ENCODE measurements at places on chromosomes 4 and X.

DNA sequence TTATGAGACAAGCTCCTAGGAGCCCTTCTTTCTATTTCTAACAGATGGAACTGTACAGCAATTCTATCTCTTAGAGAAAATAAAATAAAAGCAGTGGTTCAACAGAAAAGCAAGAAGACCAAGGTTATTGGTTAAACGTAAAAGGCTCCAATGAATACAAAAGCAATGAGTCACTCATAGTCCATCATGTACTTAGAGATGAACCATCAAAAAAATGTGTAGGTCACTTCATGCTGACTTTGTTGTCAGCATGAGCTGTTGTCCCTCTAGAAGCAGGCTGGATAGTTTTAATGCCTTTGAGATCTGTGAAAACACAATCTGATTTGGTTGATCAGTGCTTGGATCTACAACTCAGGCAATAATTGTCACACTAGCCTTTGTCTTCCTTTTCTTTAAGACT lies 378.6 kb upstream of the ANXA10 start:
- DNase-seq: no peak

DNA sequence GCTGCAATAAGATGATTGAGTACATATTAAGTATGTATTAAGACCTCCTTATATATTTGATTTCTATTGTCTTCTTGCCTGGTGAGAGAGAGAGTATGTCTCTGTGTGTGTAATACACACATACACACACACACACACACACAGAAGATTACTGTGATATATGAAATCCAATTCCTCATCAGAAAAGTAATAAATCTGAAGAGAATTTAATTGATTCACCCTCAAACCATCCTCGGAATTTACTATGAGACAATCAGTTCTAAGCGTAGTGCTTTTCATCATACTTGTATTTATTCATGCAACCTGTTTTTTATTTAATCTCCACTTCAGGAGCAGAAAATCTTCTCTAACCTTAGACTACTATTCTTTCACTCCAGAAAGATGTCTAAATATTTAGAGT lies 62.3 kb upstream of the TLL1 start:
- DNase-seq: no peak

- no peak for DNase-seq
Observed at GRCh38 chr4:105946771-105947170, 51.5 kb downstream of the NPNT start.

DNA sequence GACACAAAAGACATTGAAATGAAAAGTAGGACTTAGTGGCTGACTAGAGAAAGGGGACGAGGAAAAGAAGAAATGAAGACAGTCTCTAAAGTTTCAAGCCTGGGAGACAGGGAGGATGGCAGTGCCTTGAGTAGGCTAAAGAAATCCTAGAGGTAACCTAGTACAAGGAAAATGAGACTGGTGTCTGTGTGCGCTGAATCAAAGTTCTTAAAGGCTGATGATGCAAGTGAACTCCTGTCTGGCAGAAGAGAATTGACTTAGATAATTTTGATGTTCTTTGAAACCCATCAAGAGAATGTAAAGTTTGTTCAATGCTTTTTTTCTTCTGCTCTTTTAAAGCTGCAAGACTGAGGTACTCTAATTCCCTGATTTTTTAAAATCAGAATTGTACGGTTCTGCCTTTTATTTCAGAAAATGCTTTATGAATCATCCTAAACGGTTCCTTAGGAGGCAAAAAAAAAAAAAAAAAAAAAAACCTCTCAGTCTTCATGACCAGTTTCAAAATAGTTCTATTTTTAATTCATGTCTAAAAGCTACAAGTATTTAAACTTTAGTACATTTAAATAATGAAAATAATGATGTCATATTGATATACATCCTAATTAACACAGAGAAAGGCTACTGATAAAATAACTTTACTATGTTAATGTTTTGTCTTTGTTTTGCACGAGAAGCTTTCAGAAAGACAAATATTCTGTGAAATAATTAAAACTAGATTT lies 189.8 kb downstream of the PPP3CA start:
- no peak for DNase-seq

DNA sequence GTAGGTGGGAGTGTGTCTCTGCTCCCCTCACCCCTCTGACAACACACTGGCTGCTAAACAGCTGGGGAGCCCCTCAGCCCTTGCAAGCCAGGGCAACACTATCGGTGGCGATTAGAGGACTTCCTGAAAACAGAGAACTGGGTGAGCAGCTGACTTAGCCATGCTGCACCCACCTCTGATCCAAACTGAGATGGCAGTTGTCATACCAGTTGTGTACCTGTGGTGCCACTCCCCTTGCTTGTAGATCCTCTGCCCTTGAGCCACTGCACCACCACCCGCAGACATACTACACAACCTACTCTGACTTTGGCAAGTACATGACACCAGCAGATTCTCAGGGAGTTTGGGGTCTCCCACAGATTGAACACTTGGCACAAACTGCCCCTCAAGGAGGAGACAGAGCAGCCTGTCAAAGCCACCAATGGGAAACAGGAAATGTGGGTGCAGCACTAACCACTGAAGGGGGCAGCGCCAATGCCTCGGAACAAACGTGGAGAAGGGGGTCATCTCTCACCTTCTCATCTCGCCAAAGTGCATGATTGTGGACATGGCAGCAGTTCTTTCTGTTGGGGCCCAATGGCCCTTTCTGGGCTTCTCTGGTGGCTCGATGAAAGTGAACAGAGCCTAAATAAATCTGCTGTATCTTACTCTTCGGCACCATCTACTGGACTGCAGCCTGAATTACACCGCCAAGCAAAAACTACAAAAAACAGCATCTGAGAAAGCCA lies 119.8 kb downstream of the NEK1 start:
- peak; percentile 69 for DNase-seq

GRCh38 chr4:112616984-112617383 lies 19.7 kb downstream of the ZGRF1 start:
- DNase-seq: no peak

- no peak for DNase-seq
Observed at GRCh38 chrX:76076124-76076523, 96.7 kb upstream of the PBDC1 start.

DNA sequence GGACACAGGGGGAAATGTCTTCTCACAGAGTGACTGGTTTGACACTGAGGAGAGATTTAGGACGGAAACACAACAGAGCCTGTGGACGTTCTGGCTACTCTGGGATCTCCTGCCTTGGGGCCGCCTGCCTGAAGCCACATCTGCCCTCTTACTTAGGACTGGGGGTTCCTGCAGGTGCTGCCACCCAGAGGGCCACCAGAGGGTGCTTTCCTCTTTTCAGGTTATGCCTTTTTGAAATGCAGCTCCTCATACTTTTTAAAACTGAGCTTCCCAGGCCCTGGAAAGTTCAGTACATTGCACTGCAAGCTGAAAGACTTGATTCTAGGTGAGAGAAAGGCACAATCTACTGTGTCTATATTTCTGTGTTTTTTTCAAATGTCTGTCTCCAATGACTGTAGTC lies 92.2 kb upstream of the PGRMC2 start:
- DNase-seq: peak; percentile 51

GRCh38 chrX:53320543-53321229 lies 39.3 kb upstream of the IQSEC2 start:
- DNase-seq: peak; percentile 33

DNA sequence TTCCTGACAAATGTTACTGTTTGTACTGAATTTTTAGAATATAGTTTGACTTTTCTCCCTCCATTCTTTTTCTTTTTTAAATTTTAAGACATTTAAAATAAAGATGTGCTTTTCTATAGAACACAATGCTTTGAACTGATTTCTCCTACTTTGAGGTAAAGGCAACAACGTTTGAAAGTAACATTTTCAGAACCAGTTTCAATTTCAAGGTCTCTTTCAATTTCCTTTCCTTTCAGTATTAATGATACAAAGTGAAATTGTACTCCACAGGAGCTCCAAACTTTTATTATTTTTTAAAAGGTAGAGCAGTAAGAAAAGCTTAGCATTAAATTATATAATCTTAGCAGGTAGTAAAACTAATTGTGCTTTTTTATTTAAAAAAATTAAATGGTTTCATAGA lies 54.9 kb downstream of the NDST4 start:
- DNase-seq: no peak

DNA sequence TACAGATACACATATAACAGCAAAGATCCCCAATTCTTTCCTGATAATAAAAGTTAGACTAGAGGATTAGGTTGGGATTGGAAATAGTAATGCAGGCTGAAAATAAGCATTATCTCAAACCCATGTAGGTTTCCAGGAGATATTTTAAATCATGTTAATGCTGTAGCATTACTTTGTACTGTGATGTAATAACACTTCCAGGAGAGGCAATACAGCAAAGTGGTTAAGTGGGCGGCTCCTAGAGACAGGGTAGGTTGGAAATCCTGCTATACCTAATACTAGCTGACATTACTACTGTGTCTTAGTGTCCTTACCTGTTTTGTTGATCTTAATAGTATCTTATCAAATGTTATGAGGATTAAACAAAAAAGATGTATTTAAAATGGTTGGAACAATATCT lies 9.6 kb downstream of the PAICS start:
- no peak for DNase-seq

GRCh38 chr4:106687026-106687425 lies 318.4 kb upstream of the GIMD1 start:
- no peak for DNase-seq

DNA sequence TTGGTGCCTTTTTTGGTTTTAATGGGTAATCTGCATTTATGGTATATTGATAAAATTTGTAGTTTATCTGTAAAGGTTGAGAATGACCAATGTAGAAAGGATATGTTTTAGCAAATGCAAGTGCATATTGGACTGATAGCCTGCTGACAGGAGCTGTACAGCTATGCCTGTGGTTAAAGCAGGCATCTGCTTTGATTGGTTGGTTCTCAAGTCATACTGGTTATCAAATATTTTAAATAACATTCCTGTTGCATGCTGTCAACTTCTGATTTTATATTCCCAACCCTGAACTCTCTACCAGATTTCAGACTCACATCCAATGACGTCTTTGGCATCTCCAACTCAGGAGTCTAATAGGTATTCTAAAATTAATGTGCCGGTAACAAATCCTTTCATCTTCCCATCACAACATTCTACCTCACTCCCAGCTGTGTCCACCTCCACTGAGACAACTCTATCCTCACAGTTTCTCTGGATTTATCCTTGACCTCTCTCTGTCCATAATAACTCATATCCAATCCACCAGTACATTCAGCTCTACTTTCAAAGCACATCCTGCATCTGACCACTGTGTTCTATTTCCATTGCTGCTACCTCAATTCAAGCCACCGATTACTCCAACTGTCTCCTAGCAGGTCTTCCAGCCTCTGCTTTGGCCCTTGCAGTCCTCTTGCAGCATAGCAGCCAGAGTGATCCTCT lies 125.7 kb downstream of the CAMK2D start:
- DNase-seq: peak; percentile 42

- DNase-seq: no peak
Observed at GRCh38 chr4:35500812-35501211, 743.5 kb downstream of the ARAP2 start.

GRCh38 chrX:78595901-78596502 lies 63.1 kb downstream of the RTL3 start:
- no peak for DNase-seq

GRCh38 chr4:67151376-67152343 lies 393.6 kb downstream of the CENPC start:
- DNase-seq: no peak

DNA sequence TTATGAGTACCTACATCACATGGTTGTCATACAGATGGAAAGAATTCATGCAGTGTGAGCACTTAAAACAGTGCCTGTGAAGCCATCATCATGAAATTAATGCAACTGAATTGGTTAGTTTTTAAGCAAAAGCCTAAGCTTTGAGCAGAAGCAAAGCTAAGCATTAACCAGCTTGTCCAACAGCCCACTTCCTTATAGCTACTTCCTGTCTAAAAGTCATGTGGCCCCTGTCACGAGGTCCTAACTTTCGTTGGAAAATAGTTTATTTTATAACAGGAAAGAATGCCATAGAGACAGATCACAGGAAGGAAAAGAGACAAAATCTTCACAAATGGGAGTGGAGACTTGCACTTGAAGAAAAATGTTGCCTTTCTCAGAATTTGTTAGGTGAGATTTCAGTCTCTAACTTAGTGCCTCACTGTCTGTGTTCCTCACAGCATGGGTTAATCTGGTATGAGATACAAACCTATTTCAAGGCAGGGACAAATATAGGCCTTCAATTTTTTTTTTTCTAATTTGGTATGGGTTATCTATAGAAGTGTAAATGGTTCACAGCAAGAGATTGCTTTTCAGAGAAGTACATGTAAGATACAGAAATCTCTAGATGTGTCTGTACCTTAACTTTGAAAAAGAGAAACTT lies 27.7 kb upstream of the VCX start:
- no peak for DNase-seq

- no peak for DNase-seq
Observed at GRCh38 chrX:9865804-9866472, 79.7 kb downstream of the SHROOM2 start.

DNA sequence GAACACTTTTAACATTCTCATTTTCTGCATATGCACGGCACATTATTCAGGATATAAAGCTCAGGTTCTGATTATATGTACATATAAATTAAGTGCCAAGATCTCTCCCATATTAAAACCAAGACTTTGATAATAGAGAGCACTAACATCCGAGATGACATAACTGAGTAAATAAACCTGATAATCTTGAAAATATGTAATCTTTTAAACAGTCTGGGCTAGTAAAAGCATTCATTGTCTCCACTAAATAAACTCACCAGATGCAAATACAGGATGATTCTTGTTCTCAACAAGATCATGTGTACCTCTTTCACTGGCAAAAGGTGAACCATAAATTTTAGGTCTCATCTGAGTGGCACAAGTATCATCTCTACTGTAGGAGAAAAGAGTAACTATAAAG lies 942.2 kb downstream of the TRAM1L1 start:
- no peak for DNase-seq

- no peak for DNase-seq
Observed at GRCh38 chr4:165457793-165458192, 79.0 kb downstream of the CPE start.

DNA sequence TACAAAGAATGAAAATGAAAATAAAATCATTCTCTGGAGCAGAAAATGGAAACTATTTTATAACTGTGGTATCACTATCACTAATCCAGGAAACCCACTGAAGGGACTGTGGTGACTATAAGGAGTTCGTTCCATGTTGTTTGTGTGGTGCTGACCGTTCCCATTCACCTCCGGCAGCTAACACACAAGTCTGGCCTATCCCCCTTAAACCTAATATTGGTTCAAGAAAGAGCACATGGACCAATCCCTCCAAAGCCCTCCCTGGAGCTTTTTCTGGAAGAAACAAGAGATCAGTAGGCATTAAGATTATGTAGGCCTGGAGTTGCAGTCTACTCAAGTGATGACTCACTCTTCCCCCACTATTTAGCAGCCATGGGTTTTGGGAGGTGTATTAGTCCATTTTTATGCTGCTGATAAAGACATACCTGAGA lies 25.9 kb upstream of the FAM241A start:
- no peak for DNase-seq

GRCh38 chr4:41611881-41612871 lies 74.2 kb downstream of the LIMCH1 start:
- DNase-seq: peak; percentile 71

DNA sequence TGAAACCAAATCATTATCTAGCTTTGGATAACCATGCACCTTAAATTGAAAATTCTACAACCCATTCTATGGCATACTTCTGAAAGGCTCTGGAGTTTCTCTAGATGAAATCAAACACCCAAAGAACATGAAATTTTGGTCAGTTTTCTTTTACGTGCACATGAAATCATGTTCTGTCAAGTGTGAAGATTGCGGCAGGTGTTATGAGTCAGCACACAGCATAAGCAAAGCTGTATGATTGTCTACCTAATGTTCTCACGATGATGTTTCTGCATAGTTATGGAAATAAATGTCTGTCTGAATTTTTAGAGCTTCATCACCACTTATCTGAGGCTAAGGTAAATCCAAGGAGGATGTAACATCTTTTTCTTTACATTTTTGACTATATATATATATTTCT lies 495.3 kb downstream of the IL1RAPL1 start:
- no peak for DNase-seq

GRCh38 chr4:147371661-147372060 lies 109.2 kb upstream of the EDNRA start:
- no peak for DNase-seq
